NCI-H1092 (cell line): ENCODE measurements at places on chromosomes 1 and 21.

DNA sequence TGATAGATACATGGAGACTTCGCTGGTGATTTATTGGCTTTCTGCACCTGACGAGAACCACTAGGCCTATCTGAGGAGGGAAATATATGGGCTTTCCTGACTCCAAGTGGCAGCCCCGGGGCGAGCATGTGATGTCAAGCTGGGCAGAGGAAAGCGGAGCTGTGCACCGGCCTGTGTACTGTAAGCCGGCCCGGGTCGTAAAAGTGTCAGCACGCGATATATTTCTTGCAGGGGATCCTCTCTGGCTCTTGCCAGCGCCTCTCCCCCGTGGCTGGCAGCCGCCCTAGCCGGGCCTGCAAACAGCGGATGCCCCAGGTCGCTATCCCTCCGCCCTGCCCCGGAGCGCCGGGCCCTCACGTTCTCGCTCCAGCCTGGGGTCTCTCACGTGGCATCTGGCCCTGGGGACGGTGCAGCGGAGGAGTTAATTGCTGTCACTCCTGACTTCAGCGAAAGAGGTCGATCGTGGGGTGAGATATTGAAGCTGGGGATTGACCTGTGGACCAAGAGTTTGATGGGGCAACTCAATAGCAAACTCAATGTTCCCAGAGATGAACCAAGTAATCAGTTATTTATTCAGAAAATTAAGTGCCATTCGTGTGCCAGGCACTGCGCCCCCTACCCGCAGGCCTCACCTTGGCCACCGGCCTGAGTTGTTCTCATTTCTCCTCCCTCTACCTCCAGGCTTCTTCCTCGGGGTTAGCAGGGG is 41.0 kb upstream of the HAO2 start:
- peak; percentile 26 for DNase-seq

DNA sequence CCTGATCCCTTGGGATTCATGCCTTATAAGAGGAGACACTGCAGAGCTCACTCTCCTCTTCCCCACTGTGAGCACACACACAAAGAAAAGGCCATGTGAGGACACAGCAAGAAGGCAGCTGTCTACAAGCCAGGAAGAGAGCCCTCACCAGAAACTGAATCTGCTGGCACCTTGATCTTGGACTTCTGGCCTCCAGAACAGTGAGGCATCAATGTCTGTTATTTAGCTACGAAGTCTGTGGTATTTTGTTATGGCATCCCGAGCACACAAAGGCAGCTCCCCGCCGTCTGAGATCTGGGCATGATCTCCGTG is 47.1 kb upstream of the RPL11 start:
- peak; percentile 26 for DNase-seq

DNA sequence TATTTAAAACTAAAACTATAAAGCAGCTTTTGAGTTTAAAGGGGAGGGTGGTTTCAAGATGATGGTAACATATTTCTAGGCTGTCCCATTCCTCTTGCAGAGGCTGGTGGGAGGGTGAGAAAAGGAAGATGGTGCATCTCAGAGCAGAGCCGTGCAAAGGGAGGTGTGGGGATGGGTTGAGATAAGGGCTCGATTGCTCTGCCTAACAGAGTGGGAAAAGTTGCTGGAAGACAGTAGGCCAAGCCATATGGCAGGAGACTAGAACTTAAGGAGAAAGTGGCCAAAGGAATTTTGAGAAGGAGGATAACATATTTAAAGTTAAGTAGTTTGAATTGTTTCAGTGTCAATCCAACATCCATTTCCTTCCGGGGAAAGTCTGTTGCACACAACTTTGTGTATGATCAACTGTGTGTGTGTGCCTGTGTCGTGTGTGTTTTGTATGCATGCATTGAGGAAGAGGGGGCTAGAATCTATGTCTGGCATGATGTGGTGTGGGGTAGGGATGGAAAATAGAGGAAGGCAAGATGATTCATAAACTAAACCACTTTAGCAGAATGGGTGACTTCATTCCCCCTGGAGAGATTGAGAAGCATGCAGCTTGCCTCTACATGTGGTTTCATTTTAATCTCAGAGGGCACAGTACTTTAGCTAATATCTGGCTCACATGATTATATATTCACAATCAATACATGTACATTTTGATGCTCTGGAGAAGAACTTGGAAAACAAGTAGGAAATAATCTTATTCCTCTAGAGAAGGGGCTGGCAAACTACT is 145.0 kb upstream of the DNAH14 start:
- DNase-seq, result no peak

- no peak for DNase-seq
Measured at GRCh38 chr1:219140303-219140877, 33.3 kb upstream of the LYPLAL1 start.

GRCh38 chr1:30936541-30937171 is 28.1 kb upstream of the SDC3 start:
- DNase-seq, result no peak

GRCh38 chr1:101233495-101233894 is 3.3 kb upstream of the S1PR1 start:
- DNase-seq, result no peak

DNA sequence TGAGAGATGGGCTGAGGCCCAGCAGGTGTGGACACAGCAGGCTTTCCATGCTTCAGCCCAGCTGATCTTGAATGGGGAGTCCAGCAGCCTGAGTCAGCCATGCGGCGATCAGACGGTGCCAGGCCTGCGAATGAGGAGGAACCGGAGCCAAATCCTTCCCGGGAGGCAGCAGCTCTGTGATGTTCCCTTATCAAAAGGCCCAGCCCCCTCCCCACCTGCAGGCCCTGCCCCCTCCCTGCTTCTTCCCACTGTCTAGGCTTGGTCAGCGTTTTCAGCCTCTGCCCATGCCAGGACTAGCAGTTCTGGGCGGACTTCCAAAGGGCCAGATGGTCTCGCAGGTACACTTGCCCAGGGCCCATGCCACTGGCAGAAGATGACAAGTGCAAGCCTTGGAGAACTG is 253.8 kb downstream of the KAZN start:
- DNase-seq, result peak; percentile 59

- no peak for DNase-seq
Measured at GRCh38 chr1:6005276-6005917, 13.2 kb upstream of the NPHP4 start.

DNA sequence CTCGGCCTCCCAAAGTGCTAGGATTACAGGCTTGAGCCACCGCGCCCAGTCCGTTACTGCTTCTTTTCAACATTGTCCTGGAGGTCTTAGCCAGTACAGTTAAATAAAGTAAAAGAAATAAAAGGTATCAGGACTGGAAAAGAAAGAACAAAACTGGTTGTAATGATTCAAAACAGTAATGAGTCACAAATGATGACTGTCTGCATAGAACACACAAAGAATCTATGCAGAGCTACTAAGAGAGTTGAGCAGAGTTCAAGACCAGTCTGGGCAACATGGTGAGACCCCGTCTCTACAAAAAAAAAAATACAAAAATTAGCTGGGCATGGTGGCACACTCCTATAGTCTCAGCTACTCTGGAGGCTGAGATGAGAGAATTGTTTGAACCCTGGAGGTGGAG is 23.4 kb downstream of the BCAR3 start:
- DNase-seq, result no peak

DNA sequence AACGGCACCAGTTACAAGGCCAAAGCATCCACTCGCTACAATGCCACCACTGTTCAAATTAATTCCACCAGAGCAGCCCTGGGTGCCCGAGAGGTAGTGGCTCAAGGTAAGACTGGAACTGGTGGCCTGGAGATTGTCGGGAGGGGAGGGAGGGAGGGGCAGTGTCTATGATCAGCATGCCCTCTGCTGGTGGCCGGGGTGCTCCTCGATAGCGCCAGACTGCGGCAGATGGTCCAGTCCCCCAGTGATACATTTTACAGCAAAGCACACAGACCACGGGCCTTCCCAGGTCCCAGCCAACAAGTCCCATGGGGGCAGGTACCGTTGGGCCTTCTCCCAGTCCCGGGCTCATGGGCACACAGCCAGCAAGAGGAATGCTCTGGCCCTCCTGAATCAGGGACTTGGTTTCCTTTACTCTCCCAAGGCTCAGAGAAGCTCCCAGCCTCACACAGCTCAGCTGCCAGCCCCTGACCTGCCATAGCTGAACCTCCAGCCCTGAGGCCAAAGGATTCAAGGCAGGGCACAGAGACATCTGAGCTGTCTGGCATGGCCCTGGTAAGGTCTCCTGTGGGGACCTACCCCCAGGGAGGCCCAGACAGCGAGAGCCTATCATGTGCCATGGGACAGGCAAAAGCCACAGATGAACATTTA is 15.3 kb downstream of the ACOT7 start:
- peak; percentile 55 for DNase-seq

DNA sequence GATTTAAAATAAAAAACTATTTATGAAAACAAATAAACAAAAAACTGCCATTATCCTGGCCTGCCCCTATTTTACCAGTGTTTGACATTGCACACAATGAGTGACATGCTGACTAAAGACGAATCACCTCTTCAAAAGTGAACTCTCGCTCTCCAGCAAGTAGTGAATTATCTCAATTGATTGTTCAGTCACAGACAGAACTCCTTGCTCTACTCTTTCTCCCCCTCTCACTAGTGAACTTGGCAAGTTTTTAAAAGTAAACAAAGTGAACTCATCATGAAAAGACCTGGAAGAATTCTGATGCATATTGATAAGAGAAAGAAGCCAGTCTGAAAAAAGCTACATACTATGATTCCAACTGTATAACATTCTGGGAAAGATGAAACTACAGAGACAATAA is 4.7 kb upstream of the C1orf52 start:
- no peak for DNase-seq

DNA sequence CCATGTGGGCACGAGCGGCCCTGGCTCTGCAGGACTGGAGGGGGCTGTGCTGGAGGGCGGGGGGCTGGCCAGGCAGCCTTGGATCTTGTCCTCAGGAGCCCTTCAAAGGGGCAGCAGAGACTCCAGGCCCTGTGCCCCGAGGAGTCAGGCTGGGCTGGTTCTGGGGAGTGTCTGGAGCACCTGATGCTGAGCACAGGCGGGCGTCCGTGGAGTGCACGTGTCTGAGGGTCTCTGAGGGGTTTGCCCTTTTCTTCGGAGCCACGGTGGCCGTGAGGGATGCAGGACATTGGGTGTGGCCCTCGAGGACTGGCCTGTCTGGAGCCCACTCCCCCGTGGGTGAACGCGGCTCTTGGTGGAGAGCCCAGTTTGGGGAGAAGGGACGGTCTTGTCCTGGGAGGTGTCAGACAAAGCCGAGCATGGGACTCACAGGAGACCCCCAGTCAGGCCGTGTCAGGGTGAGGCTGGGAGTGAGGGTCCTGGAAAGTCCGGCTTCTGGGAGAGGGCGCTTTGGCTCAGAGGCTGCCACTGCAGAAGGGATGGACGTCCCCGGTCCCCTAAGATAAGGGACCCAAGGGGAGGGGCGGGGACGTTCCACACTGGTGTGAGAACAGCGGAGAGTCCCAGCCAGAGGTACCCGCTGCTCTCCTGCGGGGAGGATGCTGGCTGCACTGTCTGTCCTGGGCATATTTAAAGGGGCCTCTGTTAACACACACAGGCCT is 60.8 kb downstream of the COL18A1 start:
- no peak for DNase-seq

DNA sequence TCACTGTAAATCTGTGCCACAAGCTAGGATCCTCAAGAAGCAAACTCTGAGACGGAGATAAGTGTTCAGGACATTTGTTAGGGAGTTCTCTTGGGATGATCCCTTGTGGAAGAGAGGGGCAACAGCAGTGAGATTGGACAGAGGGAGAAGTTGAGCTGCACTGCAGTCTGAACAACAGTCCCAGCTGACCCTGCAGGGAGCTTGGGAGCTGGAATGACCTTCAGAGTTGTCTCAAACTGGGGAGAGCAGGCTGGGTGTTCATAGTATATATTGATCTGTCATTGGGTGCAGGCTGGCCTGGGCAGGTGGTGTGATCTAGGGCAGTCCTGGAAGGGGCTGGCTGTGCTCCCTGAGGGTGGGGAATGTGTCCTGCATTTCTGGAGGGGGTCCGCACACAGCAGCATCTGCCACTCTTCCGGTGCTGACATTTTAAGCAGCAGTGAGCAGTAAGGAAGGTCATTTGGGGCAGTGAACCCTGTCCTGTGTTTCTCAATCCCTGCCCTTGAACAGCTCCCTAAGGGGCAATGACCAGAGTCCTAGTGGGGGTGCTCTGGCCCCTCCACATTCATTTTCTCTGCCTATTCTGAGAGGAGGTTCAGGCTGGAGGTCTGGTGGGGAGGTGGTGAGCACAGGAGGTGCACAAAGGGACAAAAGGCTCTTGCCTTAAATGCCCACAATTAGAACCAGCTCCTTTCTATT is 90.2 kb upstream of the PPM1J start:
- DNase-seq, result no peak

- no peak for DNase-seq
Measured at GRCh38 chr1:205075642-205076155, 8.6 kb downstream of the TMEM81 start.

DNA sequence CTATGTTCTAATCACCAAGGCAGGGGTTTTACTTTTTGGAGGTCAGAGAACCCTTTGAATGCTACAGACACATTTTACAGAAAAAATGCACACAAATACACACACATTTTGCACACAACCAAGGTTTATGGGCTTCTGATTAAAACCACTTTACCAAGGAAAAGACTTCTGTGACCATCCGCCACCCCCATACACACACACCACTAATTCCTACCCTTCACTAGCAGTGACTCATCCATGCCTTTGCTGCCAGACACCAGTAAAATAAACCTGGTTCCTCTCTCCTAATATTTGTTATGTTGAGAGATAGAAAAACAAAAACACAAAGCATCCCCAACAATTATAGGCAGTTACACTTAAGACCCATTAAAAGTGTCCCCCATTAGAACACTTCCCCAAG is 12.9 kb downstream of the PIGM start:
- DNase-seq, result no peak

- no peak for DNase-seq
Measured at GRCh38 chr1:58699011-58699762, 675 bp downstream of the MYSM1 start.

- DNase-seq, result no peak
Measured at GRCh38 chr21:25214676-25215075, 392.6 kb downstream of the MRPL39 start.

- no peak for DNase-seq
Measured at GRCh38 chr1:147516157-147516917, 25.0 kb upstream of the BCL9 start.

- DNase-seq, result no peak
Measured at GRCh38 chr1:235670157-235670776, 20.7 kb upstream of the GNG4 start.

DNA sequence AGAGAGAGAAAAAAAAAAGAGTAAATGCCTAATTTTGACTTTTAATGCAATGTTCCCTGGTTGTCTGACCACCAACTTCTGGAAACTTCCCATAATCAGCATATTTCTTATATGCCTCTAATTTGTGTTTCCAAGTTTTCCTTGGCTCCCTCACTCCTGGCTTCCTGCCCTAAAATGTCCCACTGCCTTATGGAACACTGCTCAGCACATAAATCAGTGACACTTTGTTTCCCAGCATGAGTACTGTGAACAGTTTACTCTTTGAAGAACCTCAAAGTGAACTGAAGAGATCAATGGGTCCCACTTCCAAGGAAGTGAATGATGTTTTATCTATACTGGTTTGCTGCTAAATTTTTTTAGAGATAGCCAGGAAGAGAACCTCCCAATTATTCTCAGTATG is 271.3 kb upstream of the PRMT6 start:
- DNase-seq, result no peak

- DNase-seq, result no peak
Measured at GRCh38 chr1:18580691-18581419, 49.8 kb upstream of the PAX7 start.

- DNase-seq, result peak; percentile 54
Measured at GRCh38 chr1:227788271-227789083, 27.0 kb upstream of the PRSS38 start.
